Hematopoietic multipotent progenitor cell treated with erythropoietin and hydrocortisone succinate and interleukin-3 and kit ligand, for 6 days (in vitro differentiated cells): ENCODE measurements at places on chromosomes 1 and 21.

GRCh38 chr21:45985471-45986315, 4.1 kb downstream of the COL6A1 start:
- DNase-seq: peak; percentile 5

DNA sequence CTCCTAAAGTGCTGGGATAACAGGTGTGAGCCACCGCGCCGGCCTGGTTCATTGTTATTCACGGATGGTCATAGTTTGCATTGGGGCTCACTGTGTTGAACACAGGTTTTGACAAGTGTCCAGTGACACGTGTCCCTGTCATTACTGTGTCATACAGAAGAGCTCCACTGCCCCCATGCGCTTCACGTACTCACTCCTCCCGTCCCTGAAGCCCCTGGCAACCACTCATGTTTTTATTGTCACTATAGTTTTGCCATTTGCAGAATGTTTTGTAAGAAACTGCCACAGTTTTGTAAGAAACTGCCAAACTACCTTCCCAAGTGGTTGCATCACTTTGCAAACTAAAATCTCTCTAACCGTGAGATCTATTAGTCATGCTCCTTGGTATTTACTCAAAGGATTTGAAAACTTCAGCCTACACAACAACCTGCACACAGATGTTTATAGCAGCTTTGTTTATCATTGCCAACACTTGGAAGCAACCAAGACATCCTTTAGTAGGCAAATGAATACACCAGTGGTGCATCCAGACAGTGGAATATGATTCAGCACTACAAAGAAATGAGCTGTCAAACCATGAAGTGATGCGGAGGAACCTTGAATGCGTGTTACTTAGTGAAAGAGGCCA, 163.2 kb upstream of the COL6A1 start:
- DNase-seq: peak; percentile 47

GRCh38 chr1:75099581-75099980, 34.6 kb upstream of the LHX8 start:
- DNase-seq: no peak

GRCh38 chr1:245404952-245405351, 250.2 kb downstream of the KIF26B start:
- no peak for DNase-seq

DNA sequence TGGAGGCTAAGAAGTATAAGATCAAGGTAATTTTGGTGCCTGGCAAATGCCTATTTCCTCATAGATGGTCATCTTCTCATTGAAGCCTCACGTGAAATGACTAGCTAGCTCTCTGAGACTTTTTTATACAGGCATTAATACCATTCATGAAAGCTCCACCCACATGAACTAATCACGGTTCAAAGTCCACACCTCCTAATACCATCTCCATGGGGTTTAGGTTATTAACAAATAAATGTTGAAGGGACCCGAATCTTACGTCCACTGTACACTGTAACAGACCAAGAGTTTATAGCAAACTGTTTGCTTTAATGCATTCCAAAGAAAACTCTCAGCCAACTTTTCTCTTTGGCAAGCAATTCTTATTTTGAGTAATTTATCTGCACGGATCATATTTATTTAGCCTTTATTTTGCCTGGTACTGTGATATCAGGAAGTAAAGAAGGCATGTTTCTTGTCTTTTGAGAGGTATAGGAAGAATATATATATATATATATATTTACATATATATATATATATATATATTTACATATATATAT, 296.1 kb upstream of the LRRC7 start:
- DNase-seq: no peak

DNA sequence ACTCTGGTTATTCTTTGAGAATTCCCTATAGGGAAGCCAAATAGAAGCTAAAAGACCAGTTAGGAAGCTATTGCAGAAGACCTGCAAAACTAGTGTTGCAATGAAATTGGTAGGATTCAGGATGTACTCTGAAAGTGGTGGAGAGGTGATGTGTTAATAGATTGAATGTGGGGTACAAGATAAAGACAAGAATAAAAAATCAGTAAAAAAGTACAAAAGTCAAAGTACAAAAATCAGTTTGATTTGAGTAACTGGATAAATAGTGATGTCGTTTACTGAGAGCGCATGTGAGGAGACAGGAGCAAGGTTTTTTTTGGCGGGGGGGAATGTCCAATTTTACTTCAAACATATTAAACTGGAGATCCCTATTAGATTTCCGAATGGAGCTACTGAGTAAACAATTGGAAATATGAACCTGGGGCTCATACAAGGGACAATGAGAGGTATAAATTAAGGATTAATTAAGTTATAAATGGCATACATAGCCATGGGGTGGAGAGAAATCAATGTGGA, 2.5 kb upstream of the DCAF8 start:
- no peak for DNase-seq

DNA sequence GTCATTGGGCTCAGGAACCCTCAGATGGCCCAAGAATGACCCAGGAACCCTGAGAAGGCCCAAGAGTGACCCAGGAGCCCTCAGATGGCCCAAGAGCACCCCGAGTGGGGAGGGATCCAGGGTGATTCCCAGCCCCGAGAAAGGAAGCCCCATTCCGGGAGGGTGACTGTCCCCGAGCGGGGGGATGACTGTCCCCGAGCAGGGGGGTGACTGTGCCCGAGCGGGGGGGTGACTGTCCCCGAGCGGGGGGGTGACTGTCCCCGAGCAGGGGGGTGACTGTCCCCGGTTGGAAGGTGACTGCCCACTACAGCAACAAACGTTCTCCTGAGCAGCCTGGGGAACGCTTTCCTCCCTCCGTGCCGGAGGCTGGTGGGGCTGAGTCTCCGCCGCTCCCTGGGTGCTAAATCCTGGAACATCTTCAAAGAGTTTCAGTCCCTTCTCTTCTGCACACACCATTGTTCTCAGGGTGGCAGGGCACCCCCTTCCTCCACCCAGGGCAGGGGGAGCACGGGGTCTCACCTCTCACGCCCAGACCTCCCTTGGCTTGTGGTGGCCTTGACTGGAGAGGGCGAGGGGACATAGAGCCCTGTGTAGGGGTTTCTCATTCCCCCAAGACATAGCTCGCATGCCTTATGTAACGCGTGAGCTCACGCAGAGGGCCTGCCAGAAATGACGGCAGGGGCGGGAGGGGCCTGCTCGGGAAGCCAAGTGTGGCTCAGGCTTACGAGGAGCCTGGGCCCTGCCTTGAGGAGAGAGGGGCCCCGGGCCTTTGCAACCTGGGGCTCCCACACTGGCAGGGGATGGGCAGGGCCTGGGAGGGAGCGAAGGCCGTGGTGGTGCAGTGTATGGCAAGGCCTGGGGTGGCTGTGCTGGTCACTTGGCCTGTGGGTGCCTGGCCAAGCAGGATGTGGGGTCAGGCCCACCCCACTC, 14.3 kb upstream of the SKI start:
- no peak for DNase-seq

GRCh38 chr1:30451532-30452125, 271.8 kb downstream of the MATN1 start:
- no peak for DNase-seq

DNA sequence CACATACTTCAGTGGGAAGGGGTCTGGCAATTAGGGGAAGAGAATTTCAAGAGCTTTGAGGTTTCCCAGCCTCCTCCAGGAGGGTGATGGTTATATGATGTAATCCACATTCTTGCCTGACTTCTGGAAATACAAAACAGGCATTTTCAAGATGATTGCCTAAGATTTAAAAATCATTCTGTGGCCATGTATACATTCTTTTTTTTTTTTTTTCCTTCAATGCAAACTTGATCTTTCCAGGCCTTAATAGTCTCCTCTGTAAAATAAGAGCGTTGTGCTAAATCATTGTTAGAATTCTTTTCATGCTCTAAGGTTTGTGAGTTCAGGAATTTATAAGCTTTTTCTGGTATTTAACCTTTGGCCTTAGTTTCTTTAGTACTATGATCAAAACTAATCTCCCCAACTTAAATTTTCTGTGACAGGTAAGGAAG, 192.3 kb upstream of the HMCN1 start:
- DNase-seq: no peak

- DNase-seq: no peak
Measured at GRCh38 chr1:18339161-18339560, 141.6 kb upstream of the KLHDC7A start.

GRCh38 chr1:203624341-203624712, 2.3 kb upstream of the ATP2B4 start:
- DNase-seq: no peak

DNA sequence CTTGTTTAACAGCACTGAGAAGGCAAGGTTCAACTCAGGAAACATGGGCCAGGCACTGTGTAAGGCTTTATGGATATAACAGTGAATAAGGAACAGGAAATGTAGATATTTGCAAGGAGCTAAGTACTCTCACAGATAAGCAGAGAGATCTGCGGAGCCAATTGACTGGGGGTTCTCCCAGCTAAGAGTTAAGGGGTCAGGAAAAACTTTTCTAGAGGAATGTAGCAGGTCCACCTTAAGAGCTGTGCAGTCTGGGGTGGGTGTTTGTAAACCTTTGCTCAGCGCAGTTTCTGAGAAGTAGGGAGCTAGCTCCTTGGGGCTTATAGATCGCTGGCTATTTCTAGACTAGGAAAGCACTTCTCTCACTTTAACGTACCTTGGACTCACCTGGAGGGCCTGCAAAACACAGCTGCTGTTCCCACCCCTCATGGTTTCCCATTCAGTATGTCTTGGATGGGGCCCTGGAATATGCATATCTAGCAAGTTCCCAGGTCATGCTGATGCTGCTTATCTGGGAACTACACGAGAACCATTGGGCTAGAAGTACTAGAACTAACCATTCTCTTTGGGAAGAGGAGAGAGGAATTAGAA, 51.7 kb downstream of the TLCD4 start:
- peak; percentile 34 for DNase-seq

DNA sequence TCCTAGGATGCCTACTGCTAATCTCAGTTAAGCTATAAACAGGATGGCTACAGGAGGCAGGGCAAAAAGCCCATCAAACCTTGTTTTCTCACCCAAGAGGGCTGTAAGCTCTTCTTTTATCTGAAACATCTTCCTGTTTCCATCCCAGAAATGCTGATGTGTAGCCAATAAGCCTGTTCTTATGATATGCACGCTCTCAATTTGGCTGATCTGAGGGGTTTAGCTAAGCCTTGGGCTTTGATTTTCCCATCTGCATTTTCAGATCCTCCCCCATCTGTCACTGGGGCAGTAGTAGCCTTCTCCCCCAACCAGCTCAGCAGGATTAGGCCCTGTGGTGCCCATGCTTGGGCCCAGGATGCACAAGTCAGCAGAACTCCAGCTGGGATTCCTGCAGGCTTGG, 105.0 kb downstream of the BRINP2 start:
- no peak for DNase-seq

GRCh38 chr1:20726932-20727745, 5.4 kb downstream of the SH2D5 start:
- DNase-seq: no peak

GRCh38 chr1:69836971-69837636, 269.4 kb downstream of the LRRC7 start:
- DNase-seq: no peak

- no peak for DNase-seq
Measured at GRCh38 chr21:46054031-46054430, 43.9 kb upstream of the COL6A2 start.

GRCh38 chr1:201026836-201027235, 3.3 kb upstream of the KIF21B start:
- peak; percentile 62 for DNase-seq

- no peak for DNase-seq
Measured at GRCh38 chr21:45737485-45738166, 94.1 kb downstream of the PCBP3 start.

GRCh38 chr21:34779860-34780259, 111.1 kb downstream of the CLIC6 start:
- no peak for DNase-seq

GRCh38 chr1:95426772-95427171, 192.8 kb downstream of the RWDD3 start:
- DNase-seq: no peak

DNA sequence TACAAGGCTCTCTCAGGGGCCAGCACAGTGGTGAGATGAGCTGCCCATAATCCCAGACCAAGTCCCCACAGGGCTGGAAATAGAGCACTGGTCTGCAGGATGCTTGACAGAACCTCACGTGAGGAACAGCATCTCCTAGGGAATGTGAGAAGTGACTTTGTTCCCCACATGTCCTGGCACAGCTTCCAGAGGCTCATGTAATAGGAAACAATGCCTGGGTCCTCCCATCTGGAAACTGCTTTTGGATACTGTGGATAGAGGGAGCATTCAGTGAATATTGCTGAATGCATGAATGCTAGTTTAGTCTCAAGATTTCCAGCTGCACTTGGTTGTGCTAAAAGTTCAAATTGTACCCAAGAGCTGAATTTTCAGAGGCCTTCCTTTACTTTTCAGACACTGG, 146.2 kb downstream of the TNR start:
- DNase-seq: no peak

GRCh38 chr1:51349862-51350261, 19.5 kb upstream of the TTC39A start:
- DNase-seq: no peak

- peak; percentile 53 for DNase-seq
Measured at GRCh38 chr1:147246910-147247655, 4.6 kb downstream of the CHD1L start.

DNA sequence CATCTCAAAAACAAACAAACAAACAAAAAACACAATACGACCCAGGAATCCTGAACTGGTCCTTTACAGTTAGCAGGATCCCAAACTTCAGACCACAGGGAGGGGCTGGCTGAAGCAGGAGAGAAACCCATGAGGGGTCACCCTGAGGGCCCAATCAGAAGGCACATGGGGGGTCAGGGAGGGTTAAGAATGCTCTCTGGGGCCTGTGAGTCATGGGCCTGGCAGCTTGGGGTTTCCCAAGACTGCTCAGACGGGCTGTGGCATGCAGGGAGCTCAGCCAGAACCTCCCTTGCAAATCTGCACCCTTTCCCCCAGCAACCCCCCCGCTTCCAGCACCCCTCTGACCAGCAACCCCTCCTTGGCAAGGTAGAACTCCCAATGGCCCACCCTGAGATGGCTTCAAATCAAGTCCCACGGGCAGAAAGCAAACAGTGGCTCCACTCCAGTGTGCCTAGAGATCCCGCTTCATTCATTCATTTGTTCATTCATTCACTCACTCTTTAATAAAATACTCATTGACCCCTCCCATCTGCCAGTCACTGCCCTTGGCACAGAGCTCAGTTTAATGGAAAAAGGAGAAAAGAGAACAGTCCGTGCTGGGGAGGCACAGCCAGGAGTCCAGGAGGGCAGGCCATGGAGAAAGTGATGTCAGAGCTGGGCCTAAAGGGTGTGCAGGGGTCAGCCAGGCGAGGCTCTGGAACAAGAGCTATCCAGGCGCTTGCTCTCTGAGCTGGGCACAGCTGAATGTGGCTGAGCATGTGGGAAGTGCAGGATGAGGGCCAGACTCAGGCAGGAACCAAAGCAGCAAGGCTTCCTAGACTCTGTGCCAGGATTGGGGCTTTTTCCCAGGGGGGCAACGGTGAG, 8.2 kb downstream of the UQCRHL start:
- DNase-seq: no peak
